CD4-positive, alpha-beta T cell treated with Interferon gamma for 1 hour (primary cell): ENCODE measurements at places on chromosomes 12 and 14.

- no peak for DNase-seq
Observed at GRCh38 chr12:64744422-64745258, 14.6 kb downstream of the GNS start.

GRCh38 chr12:24172031-24172772, 222.7 kb upstream of the SOX5 start:
- DNase-seq, result peak; percentile 1

- DNase-seq, result no peak
Observed at GRCh38 chr14:69345402-69345801, 52.7 kb downstream of the ERH start.

DNA sequence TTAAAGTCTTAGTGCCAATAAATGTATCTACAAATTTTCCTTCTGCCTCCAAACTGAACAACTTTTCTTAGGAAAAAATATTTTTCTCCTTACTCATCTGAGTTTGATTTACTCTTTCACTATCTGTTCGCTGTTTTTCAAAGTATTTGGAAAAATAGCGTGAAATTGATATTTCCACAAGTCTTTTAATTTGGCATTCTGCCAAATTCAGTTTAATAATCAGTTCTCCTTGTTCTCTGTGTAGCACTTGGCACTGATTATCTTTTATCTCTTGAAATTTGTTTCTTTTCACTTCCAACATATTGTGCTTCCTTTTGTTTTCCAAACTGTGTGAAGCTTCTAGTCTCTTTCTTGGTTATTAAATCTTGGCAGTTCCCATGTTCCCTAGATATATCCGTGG, 559.8 kb downstream of the RPL10L start:
- DNase-seq, result no peak

DNA sequence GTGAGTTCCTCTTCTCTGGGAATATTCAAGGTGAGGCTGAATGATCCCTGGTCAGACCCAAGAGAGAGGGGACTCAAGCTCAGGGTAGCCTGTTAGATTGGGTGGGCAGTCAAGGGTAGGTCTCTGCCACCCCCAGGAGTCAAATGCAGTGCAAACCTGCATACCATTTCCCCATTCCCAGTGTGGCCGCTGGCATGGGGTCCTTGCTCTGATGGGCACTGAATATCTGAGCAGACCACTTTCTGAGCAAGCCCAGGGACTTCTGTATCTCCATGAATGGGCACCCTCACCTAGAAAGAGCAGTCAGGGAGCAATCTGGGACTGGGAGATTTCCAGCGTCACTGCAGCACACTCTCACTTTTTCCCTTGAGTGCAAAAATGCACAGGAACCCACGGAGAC, 573.7 kb downstream of the BCL11B start:
- no peak for DNase-seq

DNA sequence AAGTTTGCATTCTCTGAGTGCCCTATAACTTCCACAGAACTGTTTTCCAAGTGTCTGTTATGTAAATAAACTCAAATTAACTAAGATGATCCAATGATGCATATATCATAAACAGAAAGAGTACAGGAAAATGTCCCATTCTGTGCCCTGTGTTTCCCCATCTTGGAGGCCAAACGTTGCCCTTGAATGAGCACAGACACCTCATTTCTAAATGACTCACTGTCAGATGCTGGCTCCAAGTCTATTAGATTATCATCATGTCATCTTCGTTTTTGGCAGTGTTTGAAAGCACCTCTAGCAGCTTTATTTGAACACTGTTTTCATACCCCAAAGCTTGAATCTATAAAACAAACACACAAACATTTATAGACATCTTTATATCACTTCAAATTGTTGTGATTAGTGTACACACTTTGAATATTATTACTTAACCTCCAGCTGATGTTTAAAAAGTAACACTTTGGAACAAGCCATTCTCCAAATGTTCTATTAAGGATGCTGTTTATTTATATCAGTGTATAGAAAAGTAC, 424.2 kb downstream of the NOVA1 start:
- DNase-seq, result no peak

DNA sequence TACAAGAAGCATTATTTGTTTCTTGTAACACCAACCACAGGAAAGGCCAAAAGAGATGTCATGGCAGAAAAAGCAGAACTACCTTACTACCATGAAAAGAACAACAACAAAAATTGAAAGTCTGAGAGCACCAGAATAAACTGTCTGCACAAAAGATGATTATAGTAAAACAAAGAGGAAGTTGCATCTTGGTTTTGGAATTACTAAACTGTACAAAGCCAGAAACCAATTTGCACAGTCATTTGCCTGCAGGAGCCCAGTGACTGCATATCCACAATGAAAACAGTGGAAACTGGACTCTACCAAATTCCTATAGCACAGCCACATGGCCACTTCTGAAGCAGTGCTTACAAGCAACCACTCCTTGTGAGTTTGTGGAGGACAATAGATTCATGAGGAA, 276.2 kb downstream of the SSPN start:
- peak; percentile 32 for DNase-seq

GRCh38 chr14:92898566-92899131, 24.3 kb upstream of the CHGA start:
- no peak for DNase-seq

DNA sequence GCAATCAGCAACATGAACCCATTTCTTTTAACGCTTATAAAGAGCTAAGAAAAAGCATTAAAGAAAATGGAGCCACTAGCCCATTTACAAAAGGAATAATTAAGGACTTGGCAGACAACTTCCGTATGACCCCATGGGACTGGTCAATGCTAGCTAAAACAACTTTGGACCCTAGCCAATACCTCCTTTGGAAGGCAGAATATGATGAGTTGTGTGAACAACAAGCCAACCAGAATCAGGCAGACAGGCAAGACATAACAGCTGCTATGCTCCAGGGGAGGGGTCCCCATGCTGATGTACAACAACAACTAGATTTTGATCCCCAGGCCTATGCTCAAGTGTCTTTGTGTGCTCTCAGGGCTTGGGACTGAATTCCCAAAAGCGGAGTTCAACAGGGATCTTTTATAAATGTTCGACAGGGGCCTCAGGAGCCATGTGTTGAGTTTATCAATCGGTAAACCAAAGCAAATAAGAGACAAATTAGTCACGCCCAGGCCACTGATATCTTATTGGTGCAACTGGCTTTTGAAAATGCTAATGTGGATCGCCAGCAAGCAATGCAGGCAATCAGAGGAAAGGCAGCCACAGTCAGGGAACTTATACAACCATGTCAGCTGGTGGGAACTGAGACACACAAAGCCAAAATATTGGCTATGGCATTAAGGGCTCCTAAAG, 254.4 kb upstream of the DIO2 start:
- DNase-seq, result no peak

GRCh38 chr12:75139196-75139595, 70.4 kb downstream of the KCNC2 start:
- no peak for DNase-seq

DNA sequence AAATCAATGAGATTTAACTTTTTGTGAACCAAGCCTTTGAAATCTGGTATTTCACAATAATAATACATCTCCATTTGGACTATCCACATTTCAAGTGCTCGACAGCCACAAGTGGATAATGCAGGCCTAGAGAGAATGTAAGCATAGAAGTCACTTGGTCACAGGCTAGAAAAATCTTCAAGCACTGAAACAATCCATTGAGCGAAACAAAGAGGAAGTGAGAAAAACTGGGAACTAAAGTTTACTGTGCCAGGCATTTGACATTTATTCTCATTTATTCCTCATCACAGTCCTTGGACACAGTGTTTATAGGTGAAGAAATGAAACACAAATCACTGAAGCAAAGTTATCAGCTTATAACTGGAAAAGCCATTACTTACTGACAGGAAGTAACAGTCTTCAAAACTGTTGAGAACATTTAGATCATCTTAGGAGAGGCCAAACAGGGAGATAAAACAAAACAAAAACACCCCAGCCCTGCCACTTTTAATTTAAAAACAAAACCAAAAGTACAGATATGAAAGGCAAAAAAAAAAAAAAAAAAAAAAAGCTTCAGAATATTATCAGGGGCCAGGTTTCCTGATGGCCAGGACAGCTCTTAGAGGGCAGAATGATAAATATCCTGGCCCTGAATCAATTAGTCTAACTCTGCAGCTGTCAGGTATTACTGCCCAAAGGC, 29.2 kb downstream of the GNS start:
- DNase-seq, result no peak

DNA sequence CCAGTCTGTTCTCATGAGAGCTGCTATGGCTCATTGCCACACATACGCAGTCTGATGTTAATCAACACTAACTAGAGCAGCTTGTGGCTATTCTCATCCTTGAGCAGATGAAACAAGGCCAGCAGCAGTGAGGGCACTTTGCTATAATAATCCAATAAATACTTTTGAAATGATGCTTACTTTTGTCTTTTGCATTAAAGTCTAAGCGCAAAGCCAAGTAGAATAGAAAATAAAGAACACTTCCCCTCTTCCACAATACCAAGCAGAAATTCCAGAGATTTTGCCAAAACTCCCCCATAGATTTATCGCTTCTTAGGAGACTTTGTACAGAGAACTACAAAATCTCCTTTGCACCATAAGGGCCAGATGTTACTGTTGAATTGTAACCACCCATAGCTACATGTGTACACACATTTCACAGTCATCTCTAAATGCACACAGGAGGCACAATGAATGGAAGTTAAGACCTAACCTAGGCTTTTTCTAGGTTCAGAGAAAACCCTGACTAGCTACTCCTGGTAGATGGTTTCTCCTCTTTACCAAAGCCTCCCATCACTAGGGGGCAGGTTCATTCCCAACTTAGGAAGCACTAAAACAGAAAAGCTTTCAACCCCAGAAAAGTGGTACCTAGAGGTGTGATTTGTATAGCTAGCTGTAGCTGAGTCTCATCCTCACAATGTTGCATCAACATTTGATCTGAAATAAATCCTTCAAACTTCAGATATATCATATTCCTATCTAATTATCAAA, 119.3 kb downstream of the HMGA2 start:
- no peak for DNase-seq

GRCh38 chr12:60630796-60631195, 1035.0 kb downstream of the SLC16A7 start:
- no peak for DNase-seq

GRCh38 chr14:62655166-62655565, 390.1 kb downstream of the KCNH5 start:
- DNase-seq, result no peak

GRCh38 chr12:112446008-112446725, 27.4 kb downstream of the PTPN11 start:
- DNase-seq, result no peak

GRCh38 chr12:50862316-50862715, 19.6 kb downstream of the TMPRSS12 start:
- no peak for DNase-seq

- DNase-seq, result no peak
Observed at GRCh38 chr12:1044696-1045095, 53.7 kb downstream of the ERC1 start.

- no peak for DNase-seq
Observed at GRCh38 chr14:53452005-53452673, 299.0 kb upstream of the DDHD1 start.

DNA sequence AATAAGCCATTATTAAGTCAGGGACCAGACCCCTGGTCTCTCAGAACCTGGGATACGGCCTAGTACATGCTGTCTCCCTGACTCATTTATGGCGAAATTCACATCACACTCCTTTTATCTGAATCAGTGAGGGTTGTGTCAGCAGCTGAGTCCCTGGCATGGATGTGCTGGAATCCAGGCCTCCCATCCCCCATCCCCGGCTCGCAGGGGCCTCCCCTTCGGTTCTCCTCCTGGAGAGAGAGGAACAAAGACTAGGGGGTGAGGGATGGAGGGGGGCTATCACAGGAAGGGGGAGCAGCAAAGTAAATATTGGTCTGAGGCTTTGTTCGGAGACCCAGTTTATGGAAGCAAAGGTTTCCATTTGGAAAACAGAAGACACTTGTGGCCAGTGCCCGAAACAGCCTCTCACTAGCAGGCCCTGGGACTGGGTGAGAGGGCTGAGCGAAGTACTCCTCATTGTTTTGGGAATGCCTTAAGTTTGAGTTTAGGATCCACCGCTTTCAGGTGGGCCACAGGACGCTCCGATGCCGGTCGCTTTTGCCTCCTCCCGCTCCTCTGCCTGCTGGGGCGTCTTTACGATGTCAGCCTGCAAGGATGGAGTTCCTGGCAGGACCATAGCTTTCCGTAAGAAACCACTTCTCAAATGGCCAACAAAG, 145.0 kb downstream of the PRKCH start:
- DNase-seq, result no peak

DNA sequence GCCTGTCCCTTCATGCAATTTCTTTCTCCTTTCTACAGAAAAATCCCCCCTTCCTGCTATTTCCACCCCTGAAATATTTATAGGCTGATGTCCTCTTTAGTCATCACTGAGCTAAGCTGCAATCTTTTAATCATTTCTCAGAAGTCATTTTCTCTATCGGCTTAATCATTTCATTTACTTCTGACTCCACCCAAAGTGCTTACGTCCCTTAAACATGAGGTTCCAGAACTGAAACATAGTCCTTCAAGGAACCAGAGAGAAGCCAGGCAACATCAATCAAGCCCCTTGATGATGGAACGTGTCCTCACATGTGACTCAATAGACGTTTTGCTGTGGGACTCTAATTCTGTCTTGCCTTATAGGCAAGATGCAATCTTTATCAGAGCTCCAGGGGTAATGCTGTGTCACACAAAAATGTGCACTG, 148.7 kb upstream of the KRR1 start:
- DNase-seq, result no peak

DNA sequence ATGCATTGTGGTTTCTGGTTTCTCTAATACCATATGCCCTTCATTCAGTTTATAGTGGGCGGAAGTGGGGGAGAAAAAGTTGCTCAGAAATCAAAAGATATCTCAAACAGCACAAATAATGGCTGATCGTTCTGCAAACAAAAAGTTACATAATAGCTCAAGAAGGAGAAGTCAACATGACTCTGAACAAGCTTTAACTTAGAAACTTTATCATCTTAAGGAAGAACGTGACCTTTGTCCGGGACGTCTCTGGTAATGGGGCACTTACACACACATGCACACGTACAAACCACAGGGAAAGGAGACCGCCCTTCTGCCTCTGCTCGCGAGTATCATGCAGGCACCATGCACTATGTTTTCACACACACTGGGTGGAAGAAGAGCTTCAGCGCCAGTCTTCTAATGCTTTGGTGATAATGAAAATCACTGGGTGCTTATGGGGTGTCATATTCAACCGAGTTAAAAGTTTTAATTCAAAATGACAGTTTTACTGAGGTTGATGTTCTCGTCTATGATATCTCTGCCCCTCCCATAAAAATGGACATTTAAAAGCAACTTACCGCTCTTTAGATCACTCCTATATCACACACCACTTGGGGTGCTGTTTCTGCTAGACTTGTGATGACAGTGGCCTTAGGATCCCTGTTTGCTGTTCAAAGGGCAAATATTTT, 4.7 kb downstream of the FOS start:
- DNase-seq, result peak; percentile 81

- no peak for DNase-seq
Observed at GRCh38 chr12:22624548-22624869, 462 bp upstream of the ETNK1 start.
